Kidney epithelial cell (primary cell): ENCODE measurements at places on chromosomes 6 and 20. TPM values are rescaled to one million over a fixed set of nuclear protein-coding genes. Genes with fewer than 3 reads are reported as not detected.

- DNase-seq = no peak
Measured at GRCh38 chr6:25366903-25367545, 87.8 kb downstream of the CARMIL1 start.

- DNase-seq = no peak
Measured at GRCh38 chr6:122114717-122115116, 284.7 kb upstream of the HSF2 start.

GRCh38 chr6:25706314-25707014, 48.1 kb upstream of the SLC17A4 start:
- no peak for DNase-seq

DNA sequence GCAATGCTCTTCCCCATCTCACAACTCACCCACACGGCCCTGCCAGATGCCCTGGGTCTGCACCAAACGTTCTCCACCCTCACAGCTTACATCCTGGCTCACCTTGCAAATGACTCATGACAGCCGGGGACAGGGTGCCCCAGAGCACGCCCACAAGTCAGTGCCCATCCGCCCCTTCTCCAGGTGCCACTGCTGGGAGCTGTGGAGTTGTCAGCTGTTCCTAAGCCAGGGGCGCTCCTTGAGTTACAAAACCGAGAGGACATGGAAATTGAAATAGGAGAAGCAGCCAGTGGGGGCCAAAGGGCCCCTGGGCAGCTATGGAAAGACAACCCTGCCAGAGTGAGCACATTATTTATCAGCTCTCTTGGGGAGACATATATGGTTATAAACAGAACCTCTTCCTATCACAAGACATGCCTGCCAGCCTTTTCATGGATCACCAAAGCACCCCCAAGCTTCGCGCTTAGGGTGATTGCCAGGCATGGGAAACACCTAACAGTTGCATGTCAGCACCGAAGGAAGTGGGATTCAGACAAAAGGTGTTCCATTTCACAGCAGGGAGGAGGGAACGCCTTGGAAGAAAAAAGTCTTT, 236.8 kb downstream of the LY86 start:
- no peak for DNase-seq

DNA sequence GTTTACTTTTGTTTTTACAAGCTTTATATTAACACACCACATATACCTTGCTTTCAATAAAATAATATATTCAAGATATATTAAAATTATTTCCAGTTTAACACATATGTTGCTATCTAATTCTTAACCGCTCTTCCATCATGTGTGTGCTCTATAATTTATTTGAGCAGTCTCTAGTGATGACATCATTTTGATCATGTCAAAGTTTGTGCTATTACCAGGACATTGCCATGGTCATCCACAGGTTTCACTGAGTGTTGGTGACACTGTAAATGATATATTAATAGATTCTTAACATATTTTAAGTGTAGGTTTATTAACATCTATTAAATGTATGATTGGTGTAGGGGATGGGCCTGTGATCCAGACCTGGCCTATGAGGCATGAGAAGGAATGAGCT, 17.1 kb upstream of the CST4 start:
- DNase-seq = no peak

GRCh38 chr20:23227976-23228375, 122.6 kb upstream of the NXT1 start:
- no peak for DNase-seq

The FERMT1 gene
- 21.9 and 22.1 TPM in 2 replicates for total RNA-seq

DNA sequence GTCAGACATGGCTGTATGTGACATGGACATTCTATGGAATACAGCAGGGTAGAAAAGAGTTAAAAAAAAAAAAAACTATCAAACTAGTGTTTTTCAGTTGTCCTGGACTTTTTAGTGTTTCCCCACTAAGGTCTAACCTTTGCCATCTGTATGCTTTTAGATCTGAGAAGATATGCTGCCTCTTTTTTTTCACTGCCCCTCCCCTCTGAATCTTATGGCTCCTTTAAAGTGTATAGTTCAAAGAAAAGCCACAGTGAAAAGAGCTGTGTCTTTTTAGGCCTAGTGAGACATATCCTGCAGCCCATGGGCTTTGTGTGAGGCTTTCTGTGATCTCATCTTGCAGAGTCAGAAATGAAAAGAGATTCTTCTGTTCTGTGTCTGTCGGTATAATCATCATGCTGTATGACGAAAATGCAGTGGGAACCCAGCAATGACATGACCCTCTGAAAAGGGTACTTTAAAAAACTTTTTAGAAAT, 29.3 kb downstream of the ADGRG6 start:
- no peak for DNase-seq

The CPNE5 gene
- total RNA-seq = 0.13 and 1.4 TPM in 2 replicates

GRCh38 chr6:31122791-31123706, 2.8 kb upstream of the CDSN start:
- no peak for DNase-seq

DNA sequence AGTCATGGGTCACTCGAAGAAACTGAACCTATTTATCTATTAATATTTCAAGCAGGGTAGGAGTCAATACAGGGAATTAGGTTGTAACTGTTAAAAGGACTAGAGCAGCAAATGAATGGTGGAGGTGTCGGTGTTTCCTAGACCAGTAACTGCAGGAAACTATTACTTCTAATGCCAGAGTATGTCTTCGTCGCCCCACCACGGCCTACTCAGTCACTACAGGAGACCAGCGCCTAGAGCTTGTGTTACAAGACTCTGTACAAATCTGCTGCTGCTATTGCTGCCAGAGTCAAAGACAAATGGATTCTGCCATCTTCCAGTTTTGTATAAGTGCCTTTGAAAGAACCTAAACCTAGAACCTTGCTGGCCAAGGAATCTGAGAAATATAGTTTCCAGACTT, 343.9 kb downstream of the SOX4 start:
- no peak for DNase-seq
